HCEC 1CT (cell line): ENCODE measurements at places on chromosomes 3 and 15.

- no peak for DNase-seq
Observed at GRCh38 chr3:33962396-33962795, 164.0 kb downstream of the PDCD6IP start.

GRCh38 chr3:190860521-190860920 is 2.0 kb downstream of the GMNC start:
- DNase-seq = no peak

DNA sequence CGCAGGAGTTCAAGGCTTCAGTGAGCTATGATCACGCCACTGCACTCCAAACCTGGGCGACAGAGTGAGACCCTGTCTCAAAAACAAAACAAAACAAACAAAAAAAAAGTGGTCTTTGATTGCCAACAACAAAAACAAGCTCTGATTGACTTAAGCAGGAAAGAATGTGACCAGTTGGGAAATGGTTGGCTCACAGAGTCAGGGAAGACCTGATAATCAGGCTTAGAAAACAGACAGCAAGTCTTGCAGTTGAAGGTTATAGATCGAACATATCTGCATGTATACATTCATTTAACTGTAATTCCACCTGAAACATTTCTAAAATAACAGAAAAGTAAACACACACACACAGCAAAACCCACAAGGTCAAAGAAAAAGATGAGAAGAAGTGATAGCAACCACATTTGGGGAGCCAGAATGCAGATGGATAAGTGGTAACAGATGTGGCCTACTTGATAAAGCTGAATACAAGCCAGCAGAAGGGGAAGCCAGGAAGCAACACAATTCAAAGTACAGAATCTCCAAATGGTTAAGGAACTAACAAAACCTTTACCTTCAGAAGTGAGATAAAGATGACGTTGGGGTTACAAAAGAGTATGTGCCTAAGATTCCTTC is 699.9 kb upstream of the ZNF385D start:
- DNase-seq = no peak

GRCh38 chr15:37135225-37135624 is 34.9 kb upstream of the MEIS2 start:
- peak; percentile 31 for DNase-seq

DNA sequence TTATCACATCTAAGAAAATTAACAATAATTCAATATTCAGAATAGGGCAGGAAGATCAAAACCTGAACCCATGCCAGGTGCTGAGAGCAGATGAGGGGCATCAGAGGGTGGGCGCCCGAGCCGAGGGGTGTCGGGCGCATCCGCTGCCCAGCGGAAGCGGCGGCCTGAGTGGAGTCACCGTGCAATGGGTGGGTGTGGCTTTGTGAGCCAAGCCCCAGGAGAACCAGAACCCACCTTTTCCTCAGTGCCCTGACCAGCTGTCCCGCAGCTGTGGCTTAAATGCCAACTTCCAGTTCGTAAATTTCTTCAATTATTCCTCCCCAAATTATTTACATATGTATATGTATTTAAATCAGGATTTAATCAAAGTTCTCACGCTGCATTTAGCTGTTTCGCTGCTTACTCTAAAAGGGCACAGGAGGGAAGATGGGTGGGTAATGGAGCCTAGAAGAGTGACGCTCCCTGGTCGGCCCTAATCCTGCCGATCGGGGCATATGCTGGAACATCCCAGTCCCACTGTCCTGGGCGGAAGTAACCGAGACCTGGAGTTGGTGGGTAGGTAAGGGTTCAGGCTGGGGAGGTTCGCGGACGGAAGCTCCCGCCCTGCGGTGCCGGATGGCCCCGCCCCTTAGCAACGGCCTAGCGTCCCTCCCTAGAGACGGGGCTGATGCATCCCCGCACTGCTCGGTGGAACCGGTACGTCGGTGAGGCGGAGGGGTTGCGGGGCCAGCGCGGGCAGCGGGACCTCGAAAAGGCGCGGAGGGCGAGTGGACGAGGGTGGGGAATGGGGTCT is 1.3 kb downstream of the DNAH1 start:
- no peak for DNase-seq

DNA sequence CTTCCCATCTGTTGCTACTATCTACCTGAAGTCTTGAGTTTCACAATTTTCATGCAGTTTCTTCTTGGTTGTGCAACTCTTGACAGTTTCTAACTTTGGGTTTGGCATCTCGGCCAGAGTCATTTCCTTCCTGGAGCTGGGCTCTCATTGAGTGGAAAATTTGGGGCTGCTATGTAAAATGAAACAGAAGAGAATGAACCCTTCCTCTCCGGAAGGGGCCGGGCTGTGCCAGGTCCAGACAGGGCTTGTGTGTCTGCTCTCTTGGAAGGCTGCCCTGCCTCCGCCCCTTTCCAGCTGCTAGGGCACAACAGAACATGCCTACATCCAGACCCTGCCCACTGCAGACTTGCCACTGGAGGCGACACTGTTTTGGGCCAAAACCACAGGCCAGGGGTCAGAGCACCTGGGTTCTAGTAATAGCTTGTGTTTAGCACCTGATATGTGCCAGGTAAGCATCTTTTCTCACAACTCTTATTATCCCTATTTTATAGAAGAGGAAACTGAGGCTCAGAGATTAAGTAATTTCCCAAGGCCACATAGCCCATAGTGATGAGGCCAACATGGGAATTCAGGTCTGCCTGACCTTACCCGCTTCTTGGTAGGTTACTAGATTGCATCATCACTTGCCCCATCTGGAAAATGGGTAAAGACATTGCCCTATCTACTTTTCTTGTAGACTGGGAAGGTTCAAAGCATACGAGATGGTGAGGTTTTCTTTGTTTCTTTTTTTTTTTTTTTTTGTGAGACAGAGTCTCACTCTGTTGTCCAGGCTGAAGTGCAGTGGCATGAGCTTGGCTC is 25.0 kb downstream of the IRAK2 start:
- peak; percentile 26 for DNase-seq

- DNase-seq = no peak
Observed at GRCh38 chr15:75815811-75816719, 27.2 kb upstream of the UBE2Q2 start.

DNA sequence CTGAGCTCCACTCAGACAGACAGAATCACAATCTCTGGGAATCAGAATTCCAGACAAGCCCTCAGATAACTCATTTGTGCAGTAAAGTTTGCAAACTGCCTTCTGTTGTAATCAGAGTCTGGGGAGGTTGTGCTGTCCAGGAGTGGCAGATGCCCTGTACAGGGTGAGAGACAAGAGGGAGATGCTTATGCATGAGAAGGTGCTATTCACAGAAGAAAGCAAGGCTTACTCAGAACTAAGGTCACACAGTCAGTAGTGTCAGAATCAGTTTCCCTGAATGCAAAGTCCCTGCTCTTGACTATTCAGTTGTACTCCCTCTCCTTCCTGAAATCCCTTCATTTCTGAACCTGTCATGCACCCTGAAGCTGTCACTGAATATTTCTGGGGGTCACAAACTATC is 43.7 kb downstream of the SRPRB start:
- DNase-seq = no peak

DNA sequence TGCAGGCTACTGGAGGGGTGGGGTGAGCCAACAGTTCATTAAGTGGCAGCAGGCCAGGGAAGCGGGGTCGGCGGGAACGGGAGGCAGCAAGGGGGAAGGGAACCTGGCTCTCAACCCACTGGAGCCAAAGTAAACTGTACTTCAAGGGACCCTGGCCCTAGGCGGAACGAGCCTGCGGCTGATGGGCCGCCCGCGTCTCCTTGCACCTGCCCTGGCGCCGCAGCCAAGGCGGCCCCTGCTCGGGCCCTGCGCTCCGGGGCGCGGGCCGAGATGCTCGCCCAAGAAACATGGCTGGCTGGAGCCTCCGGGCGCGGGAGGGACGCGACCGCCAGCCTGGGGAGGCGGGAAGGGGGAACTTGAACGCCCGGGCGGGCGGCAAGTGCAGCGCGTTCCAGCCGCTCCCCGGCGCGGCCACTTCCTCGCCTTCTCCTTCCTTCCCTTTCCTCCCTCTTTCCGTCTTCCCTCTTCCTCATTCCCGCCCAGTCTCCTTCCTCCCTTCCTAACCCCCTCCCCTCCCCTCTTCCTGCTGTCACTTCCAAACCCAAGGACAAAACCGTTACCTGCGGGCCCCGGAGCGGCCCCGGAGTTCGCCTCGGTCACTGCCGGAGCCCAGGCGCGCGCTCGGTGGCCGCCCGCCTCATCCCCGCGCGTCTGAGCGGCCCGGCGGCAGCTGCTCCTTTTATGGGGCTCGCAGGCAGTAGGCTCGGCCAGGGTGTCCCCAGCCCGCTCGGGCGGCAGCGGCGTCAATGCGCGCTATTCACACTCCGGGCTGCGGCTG is 489.7 kb downstream of the MAGI1 start:
- DNase-seq = no peak

DNA sequence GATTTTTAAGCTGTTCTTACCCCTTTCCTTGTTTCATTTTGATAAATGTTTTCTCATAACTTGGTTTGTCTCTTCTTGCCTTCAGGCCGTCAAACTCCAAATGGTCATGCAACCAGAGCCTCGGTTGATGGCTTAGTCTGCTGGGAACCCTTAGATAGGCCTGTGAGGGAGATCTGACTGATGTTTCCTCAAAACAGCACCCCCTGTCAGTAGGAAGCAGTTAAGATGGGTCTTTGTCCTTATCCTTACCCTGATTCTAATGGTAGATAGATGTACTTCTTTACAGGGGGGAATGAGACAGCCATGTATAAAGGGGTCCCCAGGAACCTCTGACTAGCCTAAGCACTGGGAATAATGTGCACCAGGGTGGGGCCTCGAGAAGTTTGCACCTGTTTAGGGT is 16.3 kb upstream of the OR5H1 start:
- DNase-seq = no peak

DNA sequence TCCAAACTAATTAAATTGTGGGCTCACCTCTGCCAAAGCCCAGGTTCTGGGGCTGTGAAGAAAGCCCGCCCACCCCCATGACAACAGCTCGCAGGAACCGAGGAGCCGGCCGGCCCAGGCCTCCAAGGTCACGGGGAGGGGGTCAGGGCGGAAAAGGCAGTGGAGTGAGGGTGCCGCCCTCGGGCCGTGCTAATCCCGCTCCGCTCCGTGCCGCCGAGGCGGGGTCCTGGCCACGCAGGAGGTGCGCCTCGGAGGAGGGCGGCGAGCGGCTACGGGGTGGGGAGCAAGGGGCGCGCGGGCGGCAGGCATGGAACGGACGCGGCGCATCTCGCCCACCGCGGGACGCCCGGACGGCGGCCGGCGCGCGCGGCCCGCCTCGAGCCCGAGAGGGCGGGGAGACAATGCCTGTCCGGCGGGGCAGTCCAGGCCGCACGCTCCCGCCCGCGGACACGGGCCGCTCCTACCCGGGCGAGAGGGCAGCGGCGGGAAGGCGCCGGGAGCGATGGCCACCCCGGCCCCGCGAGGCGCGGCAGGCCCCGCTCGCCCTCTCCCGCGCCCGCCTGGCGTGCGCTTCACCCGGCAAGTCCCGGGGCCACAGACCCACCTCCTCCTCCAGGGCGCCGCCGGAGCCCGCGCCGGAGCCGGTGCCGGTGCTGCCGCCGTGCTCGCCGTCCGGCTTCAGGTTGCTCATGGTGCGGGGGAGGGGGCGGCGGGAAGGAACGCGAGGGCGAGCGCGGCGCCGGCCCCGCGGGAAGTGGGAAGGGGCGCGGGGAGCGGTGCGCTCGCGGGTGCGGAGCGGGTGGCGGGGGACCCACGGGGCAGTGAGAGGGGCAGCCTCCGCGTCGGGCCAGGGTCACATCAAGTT is 528 bp downstream of the RBPMS2 start:
- no peak for DNase-seq

- no peak for DNase-seq
Observed at GRCh38 chr3:98968824-98969223, 67.3 kb upstream of the DCBLD2 start.

DNA sequence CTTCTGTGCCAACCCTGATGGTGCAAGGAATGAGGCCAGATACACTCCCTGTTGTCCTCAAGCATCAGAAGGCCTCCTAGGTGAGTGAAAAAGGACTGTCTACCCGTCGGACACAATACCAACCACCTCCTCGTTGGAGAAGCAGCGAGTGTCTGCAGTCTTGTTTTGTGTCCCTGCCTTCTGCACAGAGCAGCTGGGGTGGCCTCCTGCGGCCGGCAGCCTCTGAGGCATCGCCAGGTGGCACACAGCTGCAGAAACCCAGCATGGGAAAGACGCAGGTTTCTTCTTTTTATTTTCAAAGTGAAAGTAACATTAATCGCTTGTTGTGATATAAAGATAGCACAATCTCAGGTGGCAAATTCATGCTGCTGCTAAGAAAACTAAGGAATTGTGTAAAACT is 509.9 kb downstream of the OCA2 start:
- DNase-seq = no peak
